Activated CD8-positive, alpha-beta T cell treated with anti-CD3 and anti-CD28 coated beads, Interleukin-2, amount 10 ng/mL, durations not matched to agents 7 days and 5 days (primary cell): ENCODE measurements at places on chromosomes 6 and 20.
A peak's percentile ranks its signal among the peaks of the same experiment; 100 is the strongest.

- no peak overlapping the region for H3K4me3 ChIP-seq
- DNase-seq, result no peak
- H3K36me3 ChIP-seq, result peaks cover 5% of the 10 kb centered on the region
- peaks cover 6% of the 10 kb centered on the region for H3K4me1 ChIP-seq
- H3K27ac ChIP-seq, result no peak overlapping the region
These were observed 59.9 kb downstream of the MDGA1 start for GRCh38 chr6:37637562-37638413.

DNA sequence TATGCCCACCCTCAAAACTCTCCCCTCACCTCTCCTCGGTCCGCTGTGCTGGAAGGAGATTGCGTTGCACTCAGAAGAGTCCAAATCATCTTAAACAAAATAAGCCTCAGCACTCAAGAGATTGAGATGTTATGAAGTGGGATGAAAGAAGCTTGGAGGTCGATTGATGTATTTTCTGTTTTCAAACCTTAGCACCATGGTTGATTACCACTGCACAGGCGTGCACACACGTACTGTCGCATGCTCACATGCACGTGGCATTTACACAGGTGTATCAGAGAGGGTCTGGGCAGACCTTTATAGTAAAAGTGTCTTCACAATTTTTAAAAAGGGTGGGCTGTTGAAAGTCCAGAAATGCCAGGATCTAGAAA, 612 bp upstream of the AGPAT4 start:
- no peak for DNase-seq
- H3K27ac ChIP-seq, result peak overlapping the region; percentile 93
- H3K27me3 ChIP-seq, result peaks cover 12% of the 10 kb centered on the region
- H3K36me3 ChIP-seq, result no peaks in the 10 kb centered on the region
- H3K4me3 ChIP-seq, result peak overlapping the region; percentile 79

DNA sequence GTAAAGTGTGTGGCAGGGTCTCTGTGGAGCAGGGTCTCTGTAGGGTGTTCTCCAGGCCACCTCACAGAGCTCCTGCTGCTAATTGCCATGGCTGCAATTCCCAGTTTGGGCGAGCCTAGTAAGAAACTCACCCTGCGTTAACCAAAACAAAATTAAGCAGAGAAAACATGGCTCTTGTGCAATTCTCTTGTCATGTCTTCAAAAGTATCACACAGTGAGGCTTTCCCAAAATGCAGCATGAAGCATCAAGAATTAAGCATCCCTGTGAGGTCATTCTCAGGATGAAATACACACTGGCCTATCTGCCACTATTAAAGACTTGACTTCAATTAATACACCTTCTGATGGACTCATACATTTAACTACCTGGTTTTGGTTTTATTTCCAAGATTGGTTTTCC, 72.8 kb downstream of the KIF13A start:
- H3K27me3 ChIP-seq, result peaks cover 13% of the 10 kb centered on the region
- H3K4me3 ChIP-seq, result no peak overlapping the region
- no peak overlapping the region for H3K27ac ChIP-seq

DNA sequence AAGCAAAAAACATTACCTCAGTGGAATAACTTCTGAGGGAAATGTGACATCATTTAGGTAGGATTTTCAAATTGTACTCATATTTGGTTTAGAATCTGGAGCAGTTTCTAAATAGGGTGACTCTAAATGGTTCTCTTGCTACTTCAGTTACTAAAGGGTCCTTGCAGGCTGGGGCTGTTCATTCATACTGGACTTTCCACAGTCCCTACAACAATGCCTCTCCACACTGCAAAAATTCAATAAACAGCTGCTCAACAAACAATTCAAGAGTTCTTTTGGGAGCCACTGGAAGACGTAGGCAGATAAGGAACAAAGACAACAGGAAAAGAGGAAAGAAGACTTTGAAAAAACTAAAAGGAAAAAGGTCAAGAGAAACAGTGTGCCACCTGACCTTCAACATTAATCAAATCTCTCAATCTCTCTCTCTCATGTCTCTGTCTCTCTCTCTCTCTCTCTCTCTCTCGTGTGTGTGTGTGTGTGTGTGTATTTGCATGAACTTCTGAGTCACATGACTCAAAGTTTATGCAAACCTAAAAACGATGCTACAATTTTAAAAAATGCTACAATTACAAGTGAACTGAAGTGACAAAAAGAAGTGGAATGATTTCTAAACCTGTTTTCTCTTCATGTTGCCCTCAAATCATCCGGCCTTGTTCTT, 14.5 kb downstream of the NOL7 start:
- DNase-seq, result no peak
- H3K27me3 ChIP-seq, result no peaks in the 10 kb centered on the region
- H3K27ac ChIP-seq, result no peak overlapping the region
- H3K4me3 ChIP-seq, result no peak overlapping the region

DNA sequence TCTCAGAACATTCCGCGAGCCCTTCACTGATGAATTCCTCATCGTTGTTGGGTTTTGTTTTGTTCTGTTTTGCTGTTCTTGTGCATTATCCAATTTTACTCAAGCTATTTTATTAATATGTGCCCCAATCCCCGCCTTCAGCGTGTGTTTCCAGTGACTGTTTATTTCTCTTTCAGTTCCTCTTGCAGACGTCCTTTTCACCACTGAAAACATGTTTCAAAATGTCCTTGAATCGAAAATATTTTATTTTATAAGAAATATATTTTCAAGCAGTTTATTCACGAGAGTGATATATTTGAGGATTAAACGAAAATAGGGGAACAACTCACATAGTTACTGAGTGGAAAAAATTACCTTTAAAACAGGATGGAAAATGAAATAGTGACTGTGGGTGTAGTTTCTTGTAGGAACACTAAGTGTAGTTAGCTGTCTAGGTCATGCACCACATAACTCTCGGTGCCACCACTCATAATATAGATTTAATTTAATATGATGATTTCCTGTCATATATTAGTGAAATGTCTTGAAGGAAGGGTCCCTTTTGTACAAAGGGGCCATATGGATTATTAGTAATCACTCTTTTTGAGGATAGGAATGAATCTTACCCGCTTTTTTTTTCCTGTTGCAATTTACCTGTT, 45.3 kb upstream of the HDDC2 start:
- no peak overlapping the region for H3K27ac ChIP-seq
- peaks cover 9% of the 10 kb centered on the region for H3K27me3 ChIP-seq
- DNase-seq, result no peak
- no peaks in the 10 kb centered on the region for H3K36me3 ChIP-seq

DNA sequence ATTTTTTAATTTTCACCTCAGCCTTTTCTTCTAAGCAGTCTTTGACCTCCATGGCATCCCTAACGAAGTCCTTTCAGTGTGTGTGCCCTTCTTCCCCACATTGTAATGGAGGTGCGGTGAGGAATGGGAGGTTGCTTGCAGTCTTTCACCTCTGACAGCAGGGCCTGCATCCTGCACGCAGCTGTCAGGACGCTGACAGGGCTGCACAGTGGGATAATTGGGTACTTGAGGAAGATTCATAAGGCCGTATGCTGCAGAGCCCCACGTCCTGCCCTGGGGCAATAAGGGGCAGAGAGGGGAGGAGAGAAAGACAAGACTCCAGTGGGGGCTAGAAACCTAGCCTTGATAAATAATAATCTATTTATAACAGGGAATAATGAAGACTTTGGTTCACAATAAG, 184.7 kb downstream of the SAMD5 start:
- H3K4me3 ChIP-seq, result no peak overlapping the region
- no peak for DNase-seq
- no peaks in the 10 kb centered on the region for H3K27me3 ChIP-seq
- H3K27ac ChIP-seq, result no peak overlapping the region
- no peaks in the 10 kb centered on the region for H3K36me3 ChIP-seq

DNA sequence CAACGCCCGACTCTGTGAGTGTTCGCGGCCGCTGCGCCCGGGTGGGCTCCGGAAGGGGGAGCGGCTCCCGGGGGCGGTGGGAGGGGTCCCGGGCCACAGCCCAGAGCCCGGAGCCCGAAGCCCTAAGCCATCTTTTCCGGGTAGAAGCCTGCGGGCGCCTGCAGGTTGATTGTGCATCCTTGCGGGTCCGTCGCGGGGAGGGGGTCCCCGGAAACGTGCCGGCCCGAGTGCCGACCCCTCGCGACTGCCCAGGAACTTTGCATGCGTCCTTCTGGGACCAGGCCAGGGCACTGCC, 413 bp downstream of the PTPRA start:
- peak; percentile 74 for DNase-seq
- H3K36me3 ChIP-seq, result peaks cover 28% of the 10 kb centered on the region
- no peaks in the 10 kb centered on the region for H3K27me3 ChIP-seq
- peak overlapping the region; percentile 92 for H3K4me3 ChIP-seq
- H3K4me1 ChIP-seq, result peaks cover 55% of the 10 kb centered on the region

DNA sequence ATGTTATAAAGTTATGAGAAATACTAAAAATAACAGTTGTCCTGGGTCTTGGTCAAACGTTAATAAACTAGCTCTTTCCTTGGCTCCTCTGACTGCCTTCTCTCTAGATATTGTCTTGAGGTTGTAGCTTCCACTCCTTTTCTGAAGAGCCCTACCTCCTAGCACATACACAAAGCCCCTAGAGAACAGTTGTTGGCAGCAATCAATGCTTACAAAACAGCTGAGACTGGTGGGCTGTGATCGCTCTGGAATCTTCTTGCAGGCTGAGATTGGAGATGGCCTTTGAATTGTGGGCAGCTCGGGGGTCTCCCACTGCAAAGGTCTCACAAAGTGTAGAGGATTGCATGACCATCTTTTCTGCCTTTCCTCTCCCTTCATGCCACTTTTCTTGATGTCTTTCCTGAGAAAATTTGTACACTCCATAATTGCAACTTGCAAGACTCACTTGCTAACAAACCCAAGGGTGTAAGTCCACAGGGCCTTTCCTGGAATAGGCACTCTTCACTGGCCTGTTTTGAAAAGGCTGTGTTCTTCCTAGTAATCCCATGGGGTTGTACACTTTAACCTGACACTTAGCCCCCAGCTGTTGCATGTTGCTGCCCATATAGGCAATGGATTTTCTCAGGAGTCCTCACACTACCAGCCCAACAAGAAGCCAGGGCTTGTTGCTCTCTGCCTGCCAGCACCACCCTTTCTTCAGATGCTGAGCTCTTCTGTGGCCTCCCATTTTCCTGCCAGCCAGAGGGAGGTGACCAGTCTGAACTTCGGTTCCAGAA, 99.9 kb downstream of the TCP11 start:
- no peak overlapping the region for H3K27ac ChIP-seq
- H3K27me3 ChIP-seq, result no peaks in the 10 kb centered on the region
- no peak for DNase-seq
- no peaks in the 10 kb centered on the region for H3K4me1 ChIP-seq

- H3K27ac ChIP-seq, result no peak overlapping the region
- DNase-seq, result no peak
- H3K4me1 ChIP-seq, result no peaks in the 10 kb centered on the region
- no peaks in the 10 kb centered on the region for H3K27me3 ChIP-seq
- H3K4me3 ChIP-seq, result no peak overlapping the region
These were observed 610.6 kb downstream of the PRKN start for GRCh38 chr6:162116902-162117525.

- H3K27ac ChIP-seq, result no peak overlapping the region
- no peak for DNase-seq
- H3K36me3 ChIP-seq, result no peaks in the 10 kb centered on the region
- no peak overlapping the region for H3K4me3 ChIP-seq
- H3K27me3 ChIP-seq, result peaks cover 6% of the 10 kb centered on the region
- H3K4me1 ChIP-seq, result no peaks in the 10 kb centered on the region
These were observed 14.0 kb upstream of the CST9L start for GRCh38 chr20:23582293-23582692.

- no peaks in the 10 kb centered on the region for H3K36me3 ChIP-seq
- no peaks in the 10 kb centered on the region for H3K4me1 ChIP-seq
- H3K4me3 ChIP-seq, result no peak overlapping the region
- no peaks in the 10 kb centered on the region for H3K27me3 ChIP-seq
- DNase-seq, result no peak
These were observed 615.1 kb upstream of the NRSN1 start for GRCh38 chr6:23510778-23511510.

GRCh38 chr6:15829156-15829555, 166.3 kb upstream of the DTNBP1 start:
- H3K36me3 ChIP-seq, result no peaks in the 10 kb centered on the region
- H3K27me3 ChIP-seq, result no peaks in the 10 kb centered on the region
- H3K4me3 ChIP-seq, result no peak overlapping the region

- no peak overlapping the region for H3K27ac ChIP-seq
- no peak for DNase-seq
- H3K4me3 ChIP-seq, result no peak overlapping the region
- H3K27me3 ChIP-seq, result peaks cover 19% of the 10 kb centered on the region
These were observed 4.1 kb downstream of the CBLN4 start for GRCh38 chr20:56001106-56001785.

DNA sequence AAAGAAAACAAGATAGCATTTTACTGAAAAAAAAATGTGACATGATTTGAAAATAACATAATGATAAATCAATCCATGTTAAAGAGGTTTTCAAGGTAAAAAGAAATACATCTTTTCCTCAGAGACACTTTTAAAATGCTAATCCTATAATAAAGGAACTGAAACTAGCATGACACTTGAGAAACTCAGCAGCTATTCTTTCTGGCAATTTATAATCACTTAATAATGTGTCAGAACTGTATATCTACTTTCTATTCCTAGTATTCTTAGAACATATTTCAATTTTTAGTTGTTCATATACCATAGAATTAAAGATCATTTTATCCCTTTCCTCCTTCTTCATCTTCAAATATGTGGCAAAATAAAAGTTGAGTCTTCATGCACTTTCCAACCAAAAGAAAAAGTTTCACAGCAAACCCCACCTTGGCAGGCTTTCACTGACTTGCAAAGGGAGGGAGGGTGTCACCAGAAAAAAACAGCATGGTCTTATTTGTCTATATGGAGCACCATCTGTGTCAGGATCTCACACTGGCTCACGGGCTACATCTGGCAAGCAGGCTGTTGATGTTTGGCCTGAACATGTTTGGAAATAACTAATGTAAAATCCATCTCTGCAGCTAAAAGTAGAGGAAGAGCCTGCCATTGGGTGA, 48.5 kb downstream of the FHL5 start:
- no peaks in the 10 kb centered on the region for H3K4me1 ChIP-seq
- no peak for DNase-seq
- peaks cover 7% of the 10 kb centered on the region for H3K27me3 ChIP-seq
- H3K27ac ChIP-seq, result no peak overlapping the region
- no peak overlapping the region for H3K4me3 ChIP-seq
- H3K36me3 ChIP-seq, result no peaks in the 10 kb centered on the region

GRCh38 chr6:159913375-159913774, 22.6 kb downstream of the MAS1 start:
- peaks cover 1% of the 10 kb centered on the region for H3K4me1 ChIP-seq
- H3K27me3 ChIP-seq, result peaks cover 26% of the 10 kb centered on the region
- no peaks in the 10 kb centered on the region for H3K36me3 ChIP-seq
- H3K4me3 ChIP-seq, result no peak overlapping the region

DNA sequence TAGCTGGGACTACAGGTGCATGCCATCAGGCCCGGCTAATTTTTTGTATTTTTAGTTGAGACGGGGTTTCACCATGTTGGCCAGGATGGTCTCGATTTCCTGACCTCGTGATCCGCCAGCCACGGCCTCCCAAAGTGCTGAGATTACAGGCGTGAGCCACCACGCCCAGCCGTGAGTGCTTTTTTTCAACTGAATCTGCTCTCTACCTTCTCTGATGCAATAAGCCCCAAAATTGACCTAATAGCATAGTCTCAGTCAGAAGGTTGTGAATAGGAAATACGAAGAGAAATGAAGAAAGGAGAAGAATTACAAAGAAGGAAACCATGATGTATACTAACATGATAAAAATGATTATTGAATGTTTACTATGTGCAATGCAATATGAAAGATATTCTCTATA, 33.2 kb downstream of the BEND6 start:
- DNase-seq, result no peak
- H3K36me3 ChIP-seq, result no peaks in the 10 kb centered on the region
- H3K4me1 ChIP-seq, result no peaks in the 10 kb centered on the region
- peaks cover 21% of the 10 kb centered on the region for H3K27me3 ChIP-seq
